GM12892 (cell line): ENCODE measurements at places on chromosomes 12 and 14.

GRCh38 chr12:39389399-39390150, 53.3 kb downstream of the KIF21A start:
- DNase-seq = no peak

DNA sequence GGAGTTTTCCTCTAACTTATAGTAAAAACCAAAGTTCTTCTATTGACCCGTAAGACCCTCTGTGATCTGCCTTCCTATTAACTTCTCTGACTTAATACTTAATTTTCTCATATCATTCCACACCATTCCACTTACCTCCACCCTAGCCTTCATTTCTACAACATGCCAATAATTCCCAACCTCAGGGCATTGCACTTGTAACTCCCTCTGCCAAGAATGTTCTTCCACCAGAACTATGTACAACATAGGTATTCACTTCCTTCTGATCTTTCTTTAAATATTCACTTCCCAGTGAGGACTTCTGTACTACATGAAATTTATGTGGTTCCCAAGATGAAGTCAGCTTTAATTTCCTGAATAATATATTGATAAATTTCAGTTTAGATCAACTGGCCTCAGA, 531.7 kb downstream of the LRFN5 start:
- no peak for DNase-seq

DNA sequence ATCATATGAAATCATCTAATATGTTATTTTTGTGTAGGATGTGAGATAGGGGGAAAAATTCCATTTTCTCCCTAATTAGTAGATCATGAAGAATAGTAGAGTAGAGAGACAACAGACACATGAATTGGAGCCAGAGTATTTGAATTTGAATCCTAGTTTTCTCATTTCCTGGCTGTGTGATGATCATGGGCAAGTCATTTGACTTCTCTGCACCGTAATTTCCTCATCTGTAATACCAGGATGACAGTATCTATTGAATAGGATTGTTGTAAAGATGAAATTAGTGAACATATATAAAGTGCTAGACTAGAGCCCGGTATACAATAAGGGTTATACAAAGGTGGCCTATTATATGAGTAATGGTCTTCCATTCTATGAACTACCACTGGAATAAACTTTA, 32.2 kb upstream of the PLXNC1 start:
- no peak for DNase-seq

DNA sequence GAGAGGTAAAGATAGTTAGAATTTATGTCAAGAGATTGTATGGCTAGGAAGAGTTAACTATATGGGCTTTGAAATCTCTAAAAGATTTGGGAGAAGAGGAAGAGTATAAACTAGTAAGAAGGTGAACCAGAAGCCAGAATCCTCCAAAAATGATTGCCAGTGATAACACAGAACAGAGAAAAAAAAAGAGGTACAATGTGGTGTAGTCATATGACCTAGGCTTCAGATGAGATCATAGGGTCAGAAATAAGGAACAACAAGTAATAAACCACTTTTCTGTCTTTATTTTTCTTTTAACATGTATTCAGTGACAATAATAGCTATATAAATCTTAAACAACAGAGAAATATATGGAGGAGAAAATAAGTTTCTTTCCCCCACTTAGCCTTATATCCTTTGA, 2.0 kb upstream of the NECAP1 start:
- no peak for DNase-seq

GRCh38 chr12:97275256-97275655, 187.3 kb upstream of the RMST start:
- no peak for DNase-seq

- no peak for DNase-seq
Measured at GRCh38 chr14:37778135-37778943, 182.9 kb downstream of the TTC6 start.

DNA sequence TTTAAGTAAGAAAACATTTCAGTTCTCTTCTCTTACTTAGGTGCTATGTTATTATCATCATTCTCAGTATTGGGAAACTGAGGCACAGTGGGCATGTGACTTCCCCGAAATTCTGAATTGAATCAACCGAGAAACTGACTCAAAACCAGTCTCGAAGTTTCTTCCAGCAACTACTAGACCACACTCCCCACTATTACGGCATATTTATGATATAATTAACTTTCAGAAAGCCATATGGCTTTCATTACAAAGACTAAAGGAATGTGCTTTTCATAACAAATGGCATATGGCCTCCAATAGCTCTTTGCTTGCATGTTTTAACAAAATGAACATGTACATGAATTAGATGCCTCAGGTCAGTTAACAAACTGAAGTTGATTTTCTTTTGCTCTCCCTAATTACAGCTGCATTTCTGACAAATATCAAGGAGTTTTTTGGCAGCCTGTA, 182.9 kb upstream of the SLC38A2 start:
- no peak for DNase-seq
